ENCODE measurements at places on chromosomes 3 and 15. TPM values are rescaled to one million over a fixed set of nuclear protein-coding genes. Genes with fewer than 3 reads are reported as not detected.

TF gene
- 18.8 TPM for total RNA-seq

GRCh38 chr15:26260517-26261133 is 397.5 kb upstream of the ATP10A start:
- H3K4me1 ChIP-seq: no peaks in the 10 kb centered on the region
- peaks cover 7% of the 10 kb centered on the region for H3K27me3 ChIP-seq
- no peak for DNase-seq
- no peaks in the 10 kb centered on the region for H3K36me3 ChIP-seq
- no peak overlapping the region for H3K4me3 ChIP-seq

DNAH12 gene
- 0.29 TPM for total RNA-seq

GRCh38 chr3:173902871-173903270 is 505.3 kb downstream of the NLGN1 start:
- no peak for DNase-seq
- H3K36me3 ChIP-seq: no peaks in the 10 kb centered on the region
- H3K4me1 ChIP-seq: peaks cover 6% of the 10 kb centered on the region
- H3K27me3 ChIP-seq: no peaks in the 10 kb centered on the region

RBPMS2 gene
- total RNA-seq: 19.7 TPM

TTLL13 gene
- total RNA-seq: 0.58 TPM

All from type B pancreatic cell (in vitro differentiated cells).